ENCODE measurements at places on chromosomes 13 and 19. TPM values are rescaled to one million over a fixed set of nuclear protein-coding genes. Genes with fewer than 3 reads are reported as not detected.

TEAD2 gene
- 12.6 TPM for total RNA-seq

DNA sequence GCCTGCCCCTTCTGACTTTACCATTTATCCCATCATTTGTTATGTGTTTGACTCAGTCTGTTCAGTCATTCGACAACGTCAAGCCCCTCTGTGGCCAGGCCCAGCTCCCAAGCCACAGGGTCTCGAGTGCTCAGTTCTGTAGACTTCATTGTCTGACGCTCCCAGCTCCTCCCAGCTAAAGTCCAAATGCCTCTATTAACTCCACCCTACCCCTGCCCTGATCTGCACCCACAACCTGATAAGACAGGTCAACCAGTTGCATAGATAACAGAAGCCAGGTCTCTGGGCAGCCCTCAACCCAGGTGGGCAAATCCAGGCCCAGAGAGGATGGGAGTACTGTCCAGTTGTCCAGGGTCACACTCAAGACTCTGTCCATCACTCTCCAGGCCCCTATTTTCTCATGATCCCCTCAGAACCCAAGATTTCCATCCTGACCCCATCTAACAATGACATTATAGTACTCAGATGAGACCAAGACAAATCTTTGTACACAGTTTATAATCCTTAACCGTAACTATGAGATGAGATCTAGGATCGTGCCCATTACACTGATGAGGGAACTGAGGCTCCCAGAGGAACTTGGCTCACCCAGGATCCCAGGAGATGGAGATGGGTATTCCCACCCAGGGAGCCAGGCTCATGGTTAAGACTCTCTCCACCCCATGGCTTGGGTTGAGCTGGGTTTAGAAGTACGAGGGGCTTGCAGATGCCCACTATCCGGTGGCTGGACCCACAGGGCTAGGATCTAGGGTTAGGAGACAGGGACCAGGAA, 1.1 kb downstream of the TM6SF2 start:
- peaks cover 10% of the 10 kb centered on the region for H3K27me3 ChIP-seq
- H3K4me3 ChIP-seq: no peak overlapping the region
- no peaks in the 10 kb centered on the region for H3K4me1 ChIP-seq
- DNase-seq: no peak
- no peaks in the 10 kb centered on the region for H3K36me3 ChIP-seq

DNA sequence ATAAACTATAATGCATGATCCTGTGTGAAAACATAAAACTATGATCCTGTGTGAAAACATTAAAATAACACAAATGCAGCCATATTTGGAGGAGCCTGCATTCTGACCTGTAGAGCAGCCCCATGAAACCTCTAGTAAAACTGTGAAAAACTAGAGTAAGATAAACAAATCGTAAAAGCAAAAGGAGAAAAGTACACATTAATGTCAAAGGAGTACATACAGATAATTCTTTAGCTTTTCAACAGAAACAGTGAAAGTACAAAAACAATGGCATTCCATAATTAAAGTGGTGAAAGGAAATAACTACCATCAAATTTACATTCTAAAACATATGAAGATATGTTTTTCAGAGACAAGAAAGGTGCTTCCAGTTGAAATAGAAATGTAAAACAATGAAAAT, 1267.2 kb downstream of the SLITRK1 start:
- no peak overlapping the region for H3K27ac ChIP-seq
- no peaks in the 10 kb centered on the region for H3K27me3 ChIP-seq
- H3K4me1 ChIP-seq: no peaks in the 10 kb centered on the region
- no peak overlapping the region for H3K4me3 ChIP-seq

COL4A2 gene
- 85.5 TPM for total RNA-seq

DNA sequence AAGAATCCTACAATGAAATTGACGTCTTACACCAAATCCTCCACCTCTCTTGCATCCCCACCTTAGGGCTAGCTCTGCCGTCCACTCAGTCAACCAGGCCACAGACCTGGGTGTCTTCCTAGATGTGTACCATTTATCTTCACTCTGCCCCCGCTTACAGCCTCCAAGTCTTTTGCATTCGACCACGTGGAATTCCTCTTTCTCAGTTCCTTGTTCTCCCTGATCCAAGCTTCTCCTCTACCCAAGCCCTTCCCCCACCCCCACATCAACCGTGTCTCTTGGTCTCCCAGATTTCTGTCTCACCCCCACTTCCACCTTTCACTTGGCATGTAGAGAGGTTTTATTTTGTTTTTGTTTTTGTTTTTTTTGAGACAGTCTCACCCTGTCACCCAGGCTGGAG, 1.2 kb upstream of the DMWD start:
- no peak overlapping the region for H3K4me3 ChIP-seq
- H3K27me3 ChIP-seq: no peaks in the 10 kb centered on the region
- peaks cover 17% of the 10 kb centered on the region for H3K36me3 ChIP-seq
- no peak for DNase-seq
- H3K27ac ChIP-seq: no peak overlapping the region

DNA sequence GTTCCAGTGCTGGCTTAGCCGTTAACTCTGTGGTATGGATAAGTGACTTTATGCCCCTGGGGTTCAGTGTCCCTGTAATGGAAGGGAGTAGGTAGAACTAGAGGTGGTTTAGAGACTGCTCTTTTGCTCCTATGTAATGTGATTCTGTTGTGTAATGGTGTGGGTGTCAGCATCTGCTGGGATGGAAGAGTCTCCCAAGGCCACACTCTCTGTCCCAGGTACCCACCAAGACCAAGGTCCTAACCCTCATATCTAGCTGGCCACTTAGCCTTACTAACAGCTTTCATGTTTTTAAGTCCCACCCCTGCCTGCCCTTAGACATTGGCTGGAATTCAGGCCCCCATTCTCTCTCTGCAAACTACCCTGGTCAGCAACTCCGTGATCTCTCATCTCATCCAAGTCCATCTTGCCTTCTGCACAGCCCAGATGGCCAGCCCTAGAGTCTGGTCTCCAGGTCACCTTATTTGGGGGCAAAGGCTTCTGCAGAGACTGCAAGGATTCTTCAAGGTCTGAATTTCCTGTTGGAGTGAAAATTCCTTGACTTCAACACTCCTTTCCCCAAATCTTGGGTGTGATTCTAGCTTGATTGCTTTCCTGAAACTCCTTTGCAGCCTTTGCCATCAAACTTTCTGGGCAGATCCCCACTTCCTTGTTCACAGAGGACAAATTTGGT, 48.4 kb downstream of the SERP2 start:
- H3K4me3 ChIP-seq: no peak overlapping the region
- H3K4me1 ChIP-seq: no peaks in the 10 kb centered on the region
- DNase-seq: no peak
- H3K27me3 ChIP-seq: no peaks in the 10 kb centered on the region

GRCh38 chr19:40756502-40757110, 5.6 kb downstream of the SNRPA start:
- H3K4me1 ChIP-seq: peaks cover 16% of the 10 kb centered on the region
- H3K36me3 ChIP-seq: peaks cover 54% of the 10 kb centered on the region
- H3K27me3 ChIP-seq: no peaks in the 10 kb centered on the region
- DNase-seq: no peak

DNA sequence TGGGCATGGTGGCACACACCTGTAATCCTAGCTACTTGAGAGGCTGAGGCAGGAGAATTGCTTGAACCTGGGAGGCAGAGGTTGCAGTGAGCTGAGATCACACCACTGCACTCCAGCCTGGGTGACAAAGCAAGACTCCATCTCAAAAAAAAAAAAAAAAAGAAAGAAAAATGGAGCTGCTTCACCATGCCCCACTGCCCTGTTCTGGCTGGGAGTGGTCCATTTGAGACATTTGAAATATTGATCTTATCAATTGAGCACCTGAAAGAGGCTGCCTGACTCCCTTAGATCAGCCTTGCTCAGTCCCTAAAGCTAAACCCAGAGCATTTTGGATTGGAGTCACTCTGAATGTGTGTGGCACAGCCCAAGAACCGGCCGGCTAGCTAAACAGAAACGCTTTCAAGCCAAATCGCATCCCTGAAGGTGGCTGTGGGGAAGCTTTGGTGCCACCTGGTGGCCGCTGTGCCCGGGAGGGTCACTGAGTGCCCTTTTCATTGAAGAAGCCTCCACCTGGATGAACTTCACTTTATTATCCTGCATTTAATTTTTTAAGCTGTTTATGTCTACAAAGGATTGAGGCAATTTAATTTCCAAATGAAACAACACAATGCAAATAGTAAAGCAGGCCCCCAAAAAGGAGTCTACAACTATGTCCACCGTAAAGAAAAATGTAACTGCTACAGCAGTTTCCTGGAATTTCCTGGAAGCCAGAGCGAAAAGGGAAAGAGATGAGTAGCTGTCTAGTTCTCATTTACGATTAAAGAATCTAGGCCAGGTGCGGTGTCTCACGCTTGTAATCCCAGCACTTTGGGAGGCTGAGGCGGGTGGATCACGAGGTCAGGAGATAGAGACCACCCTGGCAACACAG, 53.1 kb upstream of the SERPINE3 start:
- H3K36me3 ChIP-seq: no peaks in the 10 kb centered on the region
- no peak overlapping the region for H3K4me3 ChIP-seq
- H3K4me1 ChIP-seq: no peaks in the 10 kb centered on the region
- no peak overlapping the region for H3K27ac ChIP-seq

GRCh38 chr13:113109151-113110047, 3.8 kb downstream of the F7 start:
- no peaks in the 10 kb centered on the region for H3K36me3 ChIP-seq
- no peak for DNase-seq
- H3K4me1 ChIP-seq: no peaks in the 10 kb centered on the region
- H3K4me3 ChIP-seq: no peak overlapping the region
- peaks cover 20% of the 10 kb centered on the region for H3K27me3 ChIP-seq
- no peak overlapping the region for H3K27ac ChIP-seq

DNA sequence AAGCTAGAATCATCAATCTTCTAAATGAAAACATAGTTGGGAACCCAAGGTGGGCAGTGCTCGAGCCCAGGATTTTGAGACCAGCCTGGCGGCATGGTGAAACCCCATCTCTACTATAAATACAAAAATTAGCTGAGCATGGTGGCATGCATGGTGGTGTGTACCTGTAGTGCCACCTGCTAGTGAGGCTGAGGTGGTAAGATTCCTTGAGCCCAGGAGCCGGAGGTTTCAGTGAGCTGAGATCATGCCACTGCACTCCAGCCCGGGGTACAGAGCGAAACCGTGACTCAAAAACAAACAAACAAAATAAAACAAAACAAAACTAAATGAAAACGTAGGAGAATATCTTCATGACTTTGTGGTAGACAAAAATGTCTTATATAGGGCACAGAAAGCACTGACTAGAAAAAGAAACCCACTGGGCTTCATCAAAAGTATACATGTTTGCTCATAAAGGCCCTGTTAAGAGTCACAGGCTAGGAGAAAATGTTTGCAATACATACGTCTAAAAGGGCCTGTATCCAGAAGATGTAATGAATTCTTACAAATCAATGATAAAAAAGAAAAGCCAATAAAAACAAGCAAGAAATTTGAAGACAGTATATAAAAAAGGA, 353.6 kb downstream of the FGF9 start:
- DNase-seq: no peak
- no peak overlapping the region for H3K27ac ChIP-seq
- H3K27me3 ChIP-seq: no peaks in the 10 kb centered on the region
- no peaks in the 10 kb centered on the region for H3K4me1 ChIP-seq
- H3K36me3 ChIP-seq: no peaks in the 10 kb centered on the region

SIGLEC14 gene
- 0.83 TPM for total RNA-seq

KLK4 gene
- not detected for total RNA-seq

Measured in gastrocnemius medialis (tissue), 4 donors.